ENCODE measurements at places on chromosomes 12 and 14.

- DNase-seq: no peak
These were observed 30.9 kb downstream of the KLRK1 start for GRCh38 chr12:10358969-10359368.

DNA sequence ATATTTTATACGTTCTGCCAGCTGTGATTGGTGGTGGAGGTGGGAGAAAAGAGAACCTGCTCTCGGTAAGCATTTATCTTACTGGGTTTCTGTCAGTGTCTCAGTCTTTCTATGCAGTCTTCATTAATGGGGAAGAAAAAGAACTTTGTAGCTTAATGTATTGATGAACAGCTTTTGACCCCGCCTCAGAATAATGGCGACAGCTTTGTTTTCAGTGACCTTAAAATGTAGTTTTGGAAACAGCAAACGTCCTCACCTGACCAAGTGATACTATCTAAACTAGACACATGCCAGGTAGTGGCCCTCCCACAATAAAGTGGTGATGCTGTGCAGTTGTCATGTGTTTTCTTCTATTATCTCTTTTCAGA, 1.4 kb downstream of the DACT1 start:
- DNase-seq: no peak

- DNase-seq: no peak
These were observed 373.4 kb downstream of the NUAK1 start for GRCh38 chr12:105765053-105766014.

GRCh38 chr12:53325511-53326061, 4.2 kb upstream of the AAAS start:
- no peak for DNase-seq

GRCh38 chr12:58169826-58170225, 228.5 kb downstream of the ATP23 start:
- DNase-seq: no peak

- DNase-seq: no peak
These were observed 133.7 kb upstream of the MAP1LC3B2 start for GRCh38 chr12:116425256-116426193.

Measured in NCI-H2081 treated with DMSO at 0.1 percent for 48 hours (cell line).